ENCODE measurements at places on chromosomes 12 and 14. TPM values are rescaled to one million over a fixed set of nuclear protein-coding genes. Genes with fewer than 3 reads are reported as not detected.

Gene TUNAR
- total RNA-seq = not detected

Gene HOXC9
- not detected for total RNA-seq

Gene GPR84
- total RNA-seq = 0.57 TPM

Gene MVK
- total RNA-seq = 14.8 TPM

- no peaks in the 10 kb centered on the region for H3K36me3 ChIP-seq
- H3K4me1 ChIP-seq = peaks cover 5% of the 10 kb centered on the region
- H3K27me3 ChIP-seq = no peaks in the 10 kb centered on the region
- peak; percentile 14 for DNase-seq
- no peak overlapping the region for H3K4me3 ChIP-seq
- H3K27ac ChIP-seq = no peak overlapping the region
These were observed 8.0 kb upstream of the C12orf42 start for GRCh38 chr12:103503546-103504480.

- no peak for DNase-seq
- no peaks in the 10 kb centered on the region for H3K4me1 ChIP-seq
- no peaks in the 10 kb centered on the region for H3K36me3 ChIP-seq
- no peak overlapping the region for H3K27ac ChIP-seq
- no peaks in the 10 kb centered on the region for H3K27me3 ChIP-seq
These were observed 160.8 kb upstream of the LMO3 start for GRCh38 chr12:16766736-16767135.

DNA sequence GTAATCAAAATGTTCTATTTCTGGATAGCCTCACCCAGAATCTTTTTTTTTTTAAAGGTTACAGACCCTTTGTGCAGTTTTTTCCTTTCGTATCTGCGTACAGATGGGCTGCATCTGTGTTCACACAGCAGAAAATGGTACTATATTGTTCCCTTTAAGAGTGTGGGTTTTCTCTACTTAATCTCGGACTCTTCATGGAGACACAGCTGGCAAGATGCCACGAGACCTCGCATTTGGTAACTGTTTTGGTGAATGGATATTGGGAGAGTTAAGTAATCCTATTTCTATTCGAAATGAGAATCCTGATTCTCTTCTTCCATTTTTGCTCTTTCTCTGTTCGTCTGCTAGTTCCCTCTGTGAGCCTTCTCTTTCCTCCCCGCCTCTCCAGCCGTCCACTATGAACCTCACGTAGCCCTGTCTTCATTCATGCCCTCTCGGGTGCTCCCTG, 85.7 kb downstream of the SAMD4A start:
- no peak for DNase-seq
- H3K4me1 ChIP-seq = peaks cover 2% of the 10 kb centered on the region
- H3K27me3 ChIP-seq = peaks cover 50% of the 10 kb centered on the region
- H3K36me3 ChIP-seq = peaks cover 4% of the 10 kb centered on the region
- no peak overlapping the region for H3K27ac ChIP-seq
- no peak overlapping the region for H3K4me3 ChIP-seq
